ENCODE measurements at places on chromosomes 3 and 15.

GRCh38 chr3:127625821-127626220, 3.2 kb upstream of the PODXL2 start:
- DNase-seq = no peak

GRCh38 chr3:183158551-183159006, 4.0 kb downstream of the LAMP3 start:
- no peak for DNase-seq

DNA sequence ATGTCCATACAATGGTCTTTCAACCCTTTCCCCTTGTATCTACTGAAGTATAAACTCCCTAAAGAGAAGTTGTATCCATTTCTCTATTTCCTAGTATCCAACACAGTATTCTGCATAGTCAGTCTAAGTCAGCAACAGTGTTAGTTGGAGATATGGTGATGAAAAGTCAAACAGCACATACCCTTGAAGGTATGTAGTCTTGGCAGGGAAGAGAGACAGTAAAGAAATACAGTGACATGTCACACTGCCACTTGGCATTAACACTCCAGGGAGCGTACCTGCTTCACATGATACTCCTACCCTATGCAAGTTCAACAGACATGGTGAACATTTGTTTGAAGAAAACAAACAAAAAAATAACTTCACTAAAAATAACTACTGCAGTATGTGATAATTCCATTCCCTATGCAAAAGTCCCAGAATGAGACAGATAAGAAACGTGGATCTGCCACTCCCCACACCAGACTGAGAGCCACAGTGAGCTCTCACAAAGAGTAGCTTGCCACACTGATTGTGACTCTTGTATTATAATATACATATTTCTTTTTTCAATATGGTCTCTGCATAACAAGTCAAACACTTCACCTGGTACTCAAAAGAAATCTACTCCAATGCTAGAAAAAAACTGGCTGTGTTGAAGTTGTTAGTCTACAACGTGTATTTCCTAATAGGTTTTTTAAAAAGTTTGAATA, 5.9 kb downstream of the PDCD10 start:
- DNase-seq = no peak

GRCh38 chr3:10228248-10228950, 19.9 kb upstream of the TATDN2 start:
- DNase-seq = no peak

DNA sequence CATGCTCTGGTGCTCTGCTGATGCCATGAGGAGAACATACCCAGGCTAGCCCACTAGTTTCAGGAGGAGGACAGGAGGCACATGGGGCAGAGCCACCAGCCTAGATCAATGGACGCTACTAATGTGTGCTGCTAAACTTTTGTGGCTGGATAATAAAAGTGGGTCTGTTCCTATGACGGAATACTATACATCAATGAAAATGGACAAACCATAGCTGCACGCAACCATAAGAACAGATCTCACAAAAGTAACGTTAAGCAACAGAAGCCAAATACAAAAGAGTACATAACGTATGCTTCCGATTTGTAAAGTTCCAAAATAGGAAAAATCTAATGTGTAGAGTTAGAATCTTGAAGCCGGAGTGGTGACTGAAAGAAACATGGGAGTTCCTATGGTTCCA, 11.5 kb downstream of the B4GALT4 start:
- DNase-seq = no peak

DNA sequence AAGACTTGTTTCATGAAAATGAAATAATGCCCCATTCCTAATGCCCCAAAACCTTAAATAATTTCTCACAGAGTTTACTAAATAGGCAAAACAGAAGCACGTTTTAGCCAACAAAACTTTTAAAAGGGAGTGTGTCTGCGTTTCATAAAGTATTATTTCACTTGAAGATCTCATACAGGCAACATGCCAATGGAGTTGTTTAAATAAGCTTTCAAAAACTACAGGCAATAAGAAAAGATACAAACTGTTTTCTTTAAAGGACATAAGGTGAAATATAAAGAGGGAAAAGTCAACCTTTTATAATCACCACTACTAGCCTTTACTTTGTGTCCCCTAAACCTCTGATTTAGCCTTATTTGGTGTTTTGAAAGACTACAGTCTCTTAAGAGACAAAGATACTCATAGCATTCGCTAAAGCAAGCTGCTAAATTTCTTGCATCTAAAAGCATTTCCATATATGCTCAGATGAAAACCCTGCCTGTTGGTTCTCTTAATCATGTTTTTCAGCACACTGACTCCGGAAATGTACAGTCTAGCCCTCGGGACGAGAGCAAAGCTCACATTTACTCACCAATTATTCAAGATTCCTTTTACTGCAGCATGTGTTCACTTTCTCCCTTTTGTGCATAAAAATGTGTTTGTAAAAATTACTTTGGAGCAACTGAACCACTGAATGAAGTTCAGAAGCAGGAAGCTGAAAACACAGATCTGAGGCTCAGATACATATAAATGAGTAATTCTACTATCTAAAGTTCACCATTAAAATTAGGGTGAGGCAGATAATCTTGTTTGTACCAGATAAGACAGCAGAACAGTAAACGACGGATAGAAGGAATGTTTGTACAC, 119.0 kb downstream of the GOLIM4 start:
- DNase-seq = no peak

DNA sequence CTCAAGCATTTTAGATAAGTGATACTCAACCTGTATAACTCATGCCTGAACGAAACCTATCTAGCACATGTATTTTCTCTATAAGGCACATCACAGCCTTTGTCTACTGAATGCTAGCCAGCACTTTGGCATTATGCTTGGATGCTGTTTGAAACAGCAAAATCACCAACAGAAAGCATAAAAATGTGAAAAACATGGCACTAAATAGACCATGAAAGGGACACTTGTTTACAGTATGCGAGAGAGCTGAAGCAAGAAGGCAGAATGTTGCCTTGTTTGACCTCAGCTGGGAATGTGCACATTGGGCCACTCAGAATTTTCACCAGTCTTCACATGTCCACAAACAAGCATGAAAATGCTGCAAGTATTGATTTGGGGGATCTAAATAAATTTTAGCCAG, 59.5 kb downstream of the MINDY2 start:
- DNase-seq = no peak

DNA sequence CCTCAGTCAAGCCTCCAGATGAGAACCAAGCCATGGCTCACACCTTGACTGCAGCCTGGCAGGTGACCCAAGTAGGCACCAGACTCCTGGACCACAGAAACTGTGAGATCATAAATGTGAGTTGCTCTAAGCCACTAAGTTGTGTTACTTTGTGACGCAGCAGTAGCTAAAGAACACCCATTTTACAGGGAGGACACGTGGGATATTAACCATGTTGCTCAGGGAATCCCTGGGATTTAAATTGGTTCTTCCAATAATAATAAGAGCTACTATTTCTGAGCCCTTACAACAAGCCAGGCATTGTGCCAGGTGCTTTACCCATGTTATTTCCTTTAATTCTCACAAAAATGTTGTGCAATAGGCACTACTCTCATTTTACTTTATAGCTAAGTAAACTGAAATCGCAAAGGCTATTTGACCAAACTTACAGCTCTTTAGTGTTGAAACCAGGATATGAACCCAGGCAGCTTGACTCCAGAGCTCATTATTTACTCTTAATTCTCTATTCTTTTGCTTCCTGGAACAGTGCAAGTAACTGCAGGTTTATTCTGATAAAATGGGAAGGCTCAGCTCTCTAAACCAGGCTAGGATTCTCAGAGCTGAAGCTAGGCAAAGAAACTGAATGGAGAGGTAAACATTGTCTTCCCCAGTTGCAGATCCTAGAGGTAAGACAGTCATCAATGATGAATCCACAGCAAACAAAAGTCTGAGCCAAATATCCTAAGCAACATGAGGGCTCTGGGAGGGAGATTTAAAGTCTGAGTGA, 294.4 kb downstream of the KBTBD8 start:
- DNase-seq = no peak
